Choroid plexus epithelial cell (primary cell): ENCODE measurements at places on chromosomes 16 and 17.

DNA sequence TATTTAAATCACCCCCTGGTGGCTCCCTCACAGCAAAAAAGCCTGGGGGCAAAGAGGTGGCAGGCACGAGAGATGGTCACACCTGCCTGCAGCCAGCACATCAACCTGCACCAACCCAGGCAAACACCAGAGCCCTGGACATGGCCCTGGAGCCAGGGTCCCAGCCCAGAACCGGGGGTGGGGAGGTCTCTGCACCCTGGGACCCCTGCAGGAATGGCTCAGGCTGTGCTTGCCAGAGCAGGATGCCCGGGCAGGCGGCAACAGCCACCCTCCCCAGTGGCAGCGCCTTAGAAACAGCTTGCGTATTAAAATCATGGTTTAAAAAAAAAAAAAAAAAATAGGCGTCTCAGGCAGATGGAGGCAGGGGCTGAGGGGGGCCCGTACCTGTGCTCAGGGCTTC lies 16.2 kb downstream of the MYBBP1A start:
- DNase-seq: no peak

DNA sequence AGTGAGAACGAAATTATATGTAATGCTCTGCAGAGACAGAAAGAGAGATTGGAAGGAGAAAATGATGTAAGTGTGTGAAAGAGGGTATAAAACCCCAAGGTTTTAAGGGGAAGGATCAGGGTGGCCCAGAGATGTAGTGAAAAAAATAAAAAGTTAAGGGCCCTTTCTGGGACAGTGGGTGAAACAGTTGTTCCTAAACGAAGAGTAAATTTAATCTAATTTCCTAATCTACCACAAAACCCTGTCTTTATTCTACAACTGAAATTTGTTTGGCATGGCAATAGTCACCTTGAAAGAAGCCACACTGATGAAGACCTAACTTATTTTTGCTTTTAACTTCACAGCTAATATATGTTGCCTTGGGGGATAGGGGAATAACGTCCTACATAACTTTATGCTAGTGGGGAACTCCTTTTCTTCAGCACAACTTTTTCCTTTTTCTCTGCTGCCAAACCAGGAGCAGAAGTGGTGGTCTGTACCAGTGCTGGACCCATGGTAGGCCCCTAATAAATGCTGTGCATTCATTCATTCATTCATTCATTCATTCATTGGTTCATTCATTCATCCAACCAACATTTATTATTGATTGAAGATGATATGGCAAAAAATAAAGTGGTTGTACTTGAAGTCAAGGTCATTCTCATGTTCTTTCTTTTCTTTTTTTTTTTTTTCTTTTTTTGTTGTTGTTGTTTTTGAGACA lies 25.4 kb downstream of the CALCOCO2 start:
- DNase-seq: no peak

GRCh38 chr16:17134586-17134985 lies 336.2 kb downstream of the XYLT1 start:
- no peak for DNase-seq

GRCh38 chr17:39777534-39778365 lies 40.0 kb downstream of the GRB7 start:
- DNase-seq: no peak

DNA sequence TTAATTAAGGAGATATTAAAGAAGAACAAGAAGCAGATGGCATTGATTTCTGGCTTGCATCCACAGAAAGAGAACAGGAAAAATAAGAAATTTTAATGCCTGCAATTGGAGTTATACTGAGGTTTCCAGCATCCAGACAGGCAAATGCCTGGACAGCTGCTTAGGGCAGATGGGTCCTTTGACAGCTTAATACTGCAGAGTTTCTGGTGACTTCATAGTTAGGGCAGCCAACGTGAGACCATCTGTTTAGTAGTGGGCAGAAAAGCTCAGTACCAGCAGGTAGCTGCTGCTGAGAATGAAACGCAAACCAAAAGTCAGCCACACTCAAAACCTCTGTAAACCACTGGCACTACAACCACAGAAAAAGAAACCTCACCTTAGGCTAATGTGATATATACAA lies 109.8 kb downstream of the CDK5R1 start:
- DNase-seq: peak; percentile 41

DNA sequence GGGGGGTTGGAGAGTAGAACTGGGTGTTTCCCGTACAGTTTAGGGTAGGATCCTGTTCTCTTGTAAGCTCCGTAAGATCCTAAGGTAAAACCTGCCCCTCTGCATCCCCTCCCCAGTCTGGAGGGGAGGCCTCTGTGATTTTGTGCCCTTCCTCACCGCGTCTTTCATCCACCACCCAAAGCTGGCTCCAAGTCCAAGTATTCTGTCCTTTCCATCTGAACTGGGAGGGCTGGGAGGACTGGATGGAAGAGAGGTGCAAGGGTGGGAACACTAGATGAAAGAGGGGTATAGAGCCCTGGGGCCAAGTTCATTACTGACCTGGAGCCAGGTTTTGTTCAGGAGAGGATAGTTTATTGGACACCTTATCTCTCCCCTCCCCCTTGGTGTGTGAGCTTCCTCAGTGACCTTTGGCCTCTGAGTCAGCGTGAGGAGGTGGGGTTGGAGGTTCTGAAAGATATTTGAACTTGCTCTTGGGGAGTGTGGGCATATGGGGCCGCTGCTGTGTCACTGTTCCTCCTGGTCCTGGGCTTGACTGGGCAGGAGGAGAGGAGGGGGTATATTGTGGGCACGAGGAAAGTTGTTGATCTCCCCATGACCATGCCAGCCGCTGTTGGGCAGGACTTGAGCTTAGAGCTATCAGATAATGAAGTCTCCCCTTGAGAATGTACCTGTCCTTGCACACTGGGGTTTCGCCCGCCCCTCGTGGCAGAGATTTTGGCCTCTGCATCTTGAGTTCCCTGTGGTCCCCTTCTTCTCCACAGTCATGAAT lies 1.6 kb downstream of the LASP1 start:
- peak; percentile 72 for DNase-seq

DNA sequence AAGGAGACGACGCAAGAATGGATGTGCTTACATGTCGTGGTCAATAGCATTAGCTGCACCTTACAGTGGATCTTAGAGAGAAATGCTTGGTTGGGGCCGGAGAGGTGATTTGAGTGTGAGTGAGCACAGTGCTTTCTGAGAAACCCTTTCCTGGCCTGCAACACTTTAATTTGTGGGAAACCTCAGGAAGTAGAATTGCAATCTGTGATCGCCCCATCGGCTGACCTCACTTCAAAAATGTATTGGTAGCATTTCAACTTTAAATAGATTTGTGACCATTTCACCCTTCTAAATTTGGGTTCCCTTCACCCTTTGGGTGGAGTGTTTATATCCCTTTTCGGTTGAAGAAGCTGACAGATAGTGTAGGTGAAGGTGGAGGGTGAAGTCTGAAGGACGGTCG lies 13.2 kb downstream of the PRKCB start:
- no peak for DNase-seq

- DNase-seq: no peak
Measured at GRCh38 chr17:60599220-60599619, 773 bp upstream of the PPM1D start.

DNA sequence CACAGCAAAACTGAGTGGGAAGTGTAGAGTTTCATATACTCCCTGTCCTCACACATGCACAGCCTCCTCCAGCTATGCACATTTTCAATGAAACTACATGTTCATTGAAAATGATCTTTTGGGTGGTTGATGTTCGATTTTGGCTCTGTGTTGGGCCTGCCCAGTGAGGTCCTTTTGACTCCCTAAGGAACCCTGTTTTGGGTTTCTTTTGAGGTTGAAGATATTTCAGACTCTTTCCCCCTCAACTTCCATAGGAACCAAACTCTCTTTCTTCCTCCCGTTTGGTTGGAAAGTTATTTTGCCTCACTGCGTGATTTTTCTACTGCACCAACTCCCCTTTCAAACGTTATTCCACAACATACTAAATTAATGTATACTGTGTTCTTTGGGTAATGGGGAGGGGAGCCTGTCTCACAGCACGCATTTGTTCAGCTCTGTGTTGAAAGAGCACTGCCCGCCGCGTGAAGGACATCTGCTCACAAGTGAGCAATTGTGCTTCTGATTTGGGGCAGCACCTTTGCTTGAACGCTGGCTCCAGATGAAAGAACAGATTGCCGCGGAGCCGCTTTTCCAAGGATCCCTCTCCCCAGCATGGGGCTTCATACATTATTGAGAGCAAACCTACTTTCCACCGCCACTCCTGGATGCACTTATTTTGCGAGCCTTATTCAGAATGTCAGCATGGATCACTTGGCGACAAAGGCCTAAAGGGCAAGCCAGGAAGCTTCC lies 385.9 kb downstream of the WWOX start:
- no peak for DNase-seq
